ENCODE measurements at places on chromosomes 1 and 21.

DNA sequence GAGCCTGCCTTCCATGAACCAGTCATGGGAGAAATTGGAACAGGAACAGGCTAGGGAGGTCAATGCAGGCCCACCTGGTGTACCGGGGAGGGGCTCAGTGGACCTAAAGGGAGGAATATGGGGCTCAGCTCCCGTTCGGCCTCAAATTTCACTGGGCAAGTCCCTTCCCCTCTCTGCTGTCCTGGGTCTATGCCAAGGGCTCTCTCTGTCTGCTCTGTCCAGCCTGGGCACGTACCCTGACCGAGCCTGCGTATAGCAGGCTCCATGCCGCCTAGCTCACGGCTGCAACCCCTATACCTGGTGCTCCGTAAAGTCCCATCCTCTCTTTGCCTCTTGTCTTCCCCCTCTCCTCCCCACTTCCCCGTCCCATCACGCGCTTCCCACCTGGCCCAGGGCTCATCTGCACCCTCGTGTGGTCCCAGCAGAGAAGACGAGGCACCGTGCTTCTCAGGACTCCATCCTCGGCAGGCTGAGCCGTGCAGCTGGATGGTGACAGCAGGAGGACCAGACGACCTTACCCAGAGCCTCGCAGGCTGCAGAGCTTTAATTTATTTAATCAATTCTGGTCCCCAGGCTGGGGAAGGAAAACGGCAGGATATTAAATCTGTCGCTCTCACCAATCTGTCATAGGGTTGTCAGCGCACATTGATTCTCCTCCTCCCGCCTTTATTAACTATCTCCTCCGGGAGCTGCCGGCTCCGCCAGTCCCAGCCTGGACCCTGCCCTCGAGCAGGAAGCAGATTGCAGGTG, 25.0 kb upstream of the DISP3 start:
- no peak for DNase-seq

DNA sequence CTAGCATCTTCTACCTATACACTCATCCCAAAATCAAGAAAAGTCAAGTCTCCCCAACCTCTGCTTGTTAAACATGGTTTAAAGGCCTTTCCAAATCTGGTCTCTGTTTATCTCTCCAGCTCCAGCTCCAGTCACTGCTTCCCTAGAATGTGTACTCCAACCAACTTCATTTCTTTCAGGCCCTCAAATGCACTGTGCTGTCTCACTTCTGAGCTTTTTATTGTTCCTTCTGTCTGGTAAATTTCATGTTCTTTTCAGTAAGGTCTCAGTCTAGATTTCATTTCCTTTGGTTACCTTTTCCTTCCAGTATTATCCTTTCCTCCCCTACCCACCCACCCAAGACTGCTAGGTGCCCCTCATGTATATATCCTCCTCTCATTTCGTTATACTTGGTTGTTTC, 3.7 kb downstream of the COL24A1 start:
- DNase-seq, result no peak

DNA sequence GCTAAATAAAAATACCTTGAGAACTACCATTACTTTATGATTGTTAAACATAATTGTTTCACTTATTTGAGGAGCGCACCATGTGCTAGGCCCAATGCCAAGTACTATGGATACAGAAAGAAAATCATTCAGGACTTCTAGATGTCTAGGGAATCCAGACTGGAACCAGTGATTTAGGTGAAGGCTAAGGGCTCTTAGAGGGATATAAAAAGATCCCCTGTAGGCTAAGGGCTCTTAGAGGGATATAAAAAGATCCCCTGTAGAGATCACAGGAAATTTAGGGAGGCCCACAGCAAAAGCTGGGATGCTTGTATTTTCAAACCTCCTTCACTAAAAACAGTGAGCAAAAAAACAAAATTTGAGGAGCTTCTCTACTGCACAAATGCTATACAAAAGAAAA, 6.7 kb downstream of the TOR1AIP2 start:
- DNase-seq, result no peak

- no peak for DNase-seq
Measured at GRCh38 chr1:54826226-54826816, 25.2 kb upstream of the TTC22 start.

- no peak for DNase-seq
Measured at GRCh38 chr1:74426208-74426937, 86.0 kb downstream of the LRRC53 start.

GRCh38 chr1:84859866-84860265, 33.1 kb downstream of the LPAR3 start:
- no peak for DNase-seq

GRCh38 chr1:210378736-210379135, 50.0 kb downstream of the HHAT start:
- DNase-seq, result no peak

DNA sequence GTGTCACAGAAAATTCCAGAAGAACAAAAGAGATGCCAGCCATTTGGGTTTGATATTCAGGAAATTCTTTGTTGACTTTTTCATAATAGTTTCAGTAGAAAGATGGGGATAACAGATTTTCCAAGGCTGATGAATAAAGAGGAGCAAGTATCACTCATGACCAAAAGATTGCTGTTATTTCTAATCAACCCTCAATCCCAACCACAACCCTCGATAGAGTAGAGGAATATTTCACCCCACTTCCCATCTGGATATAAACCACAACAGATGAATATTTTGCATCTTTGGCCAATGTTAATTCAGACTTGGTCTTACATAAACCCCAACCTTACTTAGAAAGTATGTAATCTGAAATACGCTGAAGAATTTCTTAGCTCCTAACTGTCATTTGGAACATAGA, 232.4 kb downstream of the SEC16B start:
- DNase-seq, result no peak

DNA sequence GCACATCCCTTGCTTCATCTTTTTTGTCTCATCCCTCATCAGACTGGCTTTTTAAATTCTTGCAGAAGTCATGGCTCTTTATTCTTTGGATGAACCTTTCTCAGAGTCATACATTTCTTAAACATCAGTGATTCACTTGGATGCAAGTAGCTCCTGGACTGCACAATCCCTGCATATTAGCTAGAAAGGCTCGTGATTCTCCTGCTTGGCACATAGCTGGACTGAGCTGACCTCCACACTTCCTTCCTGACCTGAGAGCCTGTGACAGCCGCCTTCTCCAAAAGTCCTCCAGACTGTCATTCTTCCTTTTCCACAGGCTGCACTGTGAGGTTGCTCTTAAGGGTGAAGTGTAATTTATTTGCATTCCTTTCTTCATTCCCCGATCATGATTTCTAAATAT, 109.4 kb downstream of the RGL1 start:
- DNase-seq, result no peak

- no peak for DNase-seq
Measured at GRCh38 chr1:72177711-72178110, 104.6 kb downstream of the NEGR1 start.

DNA sequence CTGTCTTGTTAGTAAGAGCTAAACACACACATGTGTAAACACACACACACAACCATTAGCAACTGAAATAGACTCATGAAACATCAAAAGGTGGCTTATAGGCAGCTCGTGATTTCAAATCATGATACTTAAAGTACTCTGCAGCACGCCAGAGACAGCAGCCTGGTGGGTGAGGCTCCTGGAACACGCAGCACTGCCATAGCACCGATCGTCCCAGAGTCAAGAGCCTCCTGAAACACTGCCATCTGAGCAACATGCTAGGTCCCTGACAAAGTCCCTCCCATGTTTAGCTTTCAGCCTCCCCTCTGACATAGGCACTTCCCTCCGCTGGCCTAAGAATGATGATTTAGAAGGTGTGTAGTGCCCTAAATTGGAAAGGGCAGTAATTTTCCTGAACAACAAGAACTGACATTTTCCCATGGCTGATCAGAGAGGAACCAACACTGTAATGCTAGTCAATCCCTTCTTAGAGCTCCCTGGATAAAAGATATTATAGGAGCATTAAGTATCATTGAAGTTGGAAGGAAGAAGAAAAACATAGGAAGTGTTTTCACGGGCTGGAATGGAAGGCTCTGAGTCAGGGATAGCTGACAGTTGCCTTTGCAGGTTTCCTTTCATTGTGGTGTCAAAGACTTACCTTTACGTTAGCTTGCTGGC, 14.1 kb upstream of the DPT start:
- DNase-seq, result no peak

- DNase-seq, result peak; percentile 79
Measured at GRCh38 chr1:237799762-237800474, 90.8 kb downstream of the ZP4 start.

DNA sequence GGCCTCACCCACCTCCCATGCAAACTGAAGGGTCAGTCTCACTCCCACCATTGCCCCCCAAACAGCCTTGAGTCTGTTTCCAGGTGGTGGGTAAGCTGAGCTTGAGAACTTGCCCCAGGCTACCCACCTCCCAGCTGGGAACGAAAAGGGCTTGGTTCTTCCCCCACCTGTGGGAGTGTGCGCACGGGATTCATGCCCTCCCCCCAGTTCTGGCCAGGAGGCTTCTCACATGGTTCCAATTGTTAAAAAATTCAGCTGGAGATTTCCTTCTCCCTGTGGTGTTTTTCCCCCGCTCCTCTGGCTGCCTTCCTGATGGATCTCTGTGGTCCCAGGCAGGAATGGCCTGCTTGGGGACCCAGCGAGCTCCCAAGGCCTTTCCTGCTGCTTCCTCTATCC, 81.8 kb upstream of the C21orf91 start:
- DNase-seq, result no peak

GRCh38 chr1:181919542-181919941, 142.0 kb downstream of the ZNF648 start:
- no peak for DNase-seq

GRCh38 chr1:65615859-65616258, 176.8 kb upstream of the PDE4B start:
- DNase-seq, result no peak

DNA sequence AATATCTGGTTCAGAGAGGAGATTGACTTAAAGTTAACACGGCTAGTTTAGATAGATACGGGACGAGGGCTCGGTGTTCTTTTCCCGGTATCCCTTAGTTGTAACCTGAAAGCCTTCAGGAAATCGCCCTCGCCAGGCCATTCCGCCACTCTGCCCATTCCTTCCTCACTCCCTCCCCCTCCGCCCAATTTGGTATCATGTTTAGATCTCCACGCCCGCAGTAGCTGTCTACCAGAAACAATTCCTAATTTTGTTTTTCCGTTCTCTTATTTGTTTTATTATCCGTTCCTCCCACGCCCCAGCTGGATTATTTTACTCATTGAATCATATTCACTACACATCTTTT, 685 bp upstream of the VAMP4 start:
- peak; percentile 73 for DNase-seq

- DNase-seq, result no peak
Measured at GRCh38 chr1:225662155-225662554, 9.2 kb upstream of the ENAH start.

DNA sequence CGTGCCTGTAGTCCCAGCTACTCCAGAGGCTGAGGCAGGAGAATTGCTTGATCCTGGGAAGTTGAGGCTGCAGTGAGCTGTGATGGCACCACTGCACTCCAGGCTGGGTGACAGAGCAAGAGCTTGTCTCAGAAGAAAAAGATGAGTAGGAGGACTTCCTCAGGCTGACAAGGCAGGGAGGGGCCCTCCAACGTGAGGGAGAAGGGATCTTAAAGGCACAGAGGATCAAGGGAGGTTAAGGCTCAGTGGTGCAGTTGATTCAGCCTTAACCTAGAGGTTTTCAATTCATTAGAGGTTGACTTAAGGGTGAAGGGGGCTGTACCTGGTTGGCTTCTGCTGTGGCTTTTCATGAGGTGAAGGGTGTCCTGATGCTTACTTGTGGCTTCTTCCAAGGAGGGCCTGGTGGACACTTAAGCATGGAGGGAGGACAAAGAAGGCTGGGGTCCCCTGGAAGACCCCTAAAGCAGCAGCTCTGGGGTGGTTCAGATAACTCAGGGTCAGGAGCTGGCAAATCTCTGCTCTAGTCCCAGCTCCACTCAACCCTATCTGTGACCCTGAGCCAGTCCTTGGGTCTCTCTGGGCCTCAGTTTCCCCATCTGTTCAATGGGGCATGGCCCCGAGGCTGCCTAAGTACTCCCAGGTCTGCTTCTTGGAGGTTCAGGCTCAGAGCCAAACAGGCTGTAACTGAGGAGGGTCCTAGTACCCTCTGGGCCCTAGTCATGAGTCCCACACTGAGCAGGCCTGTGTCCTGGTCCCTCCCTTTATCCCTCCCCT, 6.3 kb downstream of the EXTL1 start:
- DNase-seq, result peak; percentile 60

DNA sequence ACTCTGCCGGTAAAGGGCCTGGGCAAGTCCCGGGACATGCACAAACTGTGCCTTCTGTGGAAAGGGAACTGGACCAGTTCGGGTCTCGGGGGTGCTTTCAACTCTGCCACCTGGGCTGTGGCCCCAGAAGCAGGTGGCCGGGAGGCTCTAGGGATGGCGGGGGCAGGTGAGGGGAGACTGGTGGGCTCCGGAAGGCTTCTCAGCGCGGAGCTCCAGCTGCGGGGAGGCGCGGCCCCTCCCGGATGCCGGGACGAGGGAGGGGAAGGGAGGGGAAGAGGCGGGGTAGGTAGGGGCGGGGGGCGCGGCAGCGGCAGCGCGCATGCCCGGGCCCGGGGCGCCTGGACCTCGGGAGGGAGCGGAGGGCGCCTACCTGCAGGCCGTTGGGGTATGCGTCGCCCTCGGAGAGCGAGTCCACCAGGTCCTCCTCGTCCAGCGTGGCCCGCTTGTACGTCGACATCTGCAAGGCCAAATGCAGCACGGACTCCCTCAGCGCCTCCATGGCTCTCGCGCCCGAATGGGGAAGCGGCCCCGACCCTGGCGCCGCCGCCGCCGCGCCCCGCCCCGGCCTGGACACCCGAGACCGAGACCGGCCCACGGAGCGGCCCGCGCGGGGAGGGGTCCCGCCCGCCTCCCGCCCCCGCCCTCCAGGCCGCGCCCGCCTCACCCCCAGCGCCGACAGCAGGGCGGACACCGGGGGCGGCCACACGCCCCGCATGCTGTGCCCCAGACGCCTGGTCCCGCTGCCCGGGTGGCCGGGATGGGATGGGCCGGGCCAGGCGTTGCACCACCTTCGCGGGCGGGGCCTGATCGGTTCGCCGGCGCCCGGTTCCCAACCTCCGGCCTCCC, at the start of gene ECE1:
TSS of gene ECE1 (minus strand) at position 764 of the 846 bp plus-strand sequence. CDS start at position 715, 49 bp downstream.
- DNase-seq, result peak; percentile 47

- no peak for DNase-seq
Measured at GRCh38 chr1:32286763-32287162, 5.1 kb upstream of the HDAC1 start.

- DNase-seq, result no peak
Measured at GRCh38 chr1:64220241-64220640, 16.8 kb downstream of the UBE2U start.

DNA sequence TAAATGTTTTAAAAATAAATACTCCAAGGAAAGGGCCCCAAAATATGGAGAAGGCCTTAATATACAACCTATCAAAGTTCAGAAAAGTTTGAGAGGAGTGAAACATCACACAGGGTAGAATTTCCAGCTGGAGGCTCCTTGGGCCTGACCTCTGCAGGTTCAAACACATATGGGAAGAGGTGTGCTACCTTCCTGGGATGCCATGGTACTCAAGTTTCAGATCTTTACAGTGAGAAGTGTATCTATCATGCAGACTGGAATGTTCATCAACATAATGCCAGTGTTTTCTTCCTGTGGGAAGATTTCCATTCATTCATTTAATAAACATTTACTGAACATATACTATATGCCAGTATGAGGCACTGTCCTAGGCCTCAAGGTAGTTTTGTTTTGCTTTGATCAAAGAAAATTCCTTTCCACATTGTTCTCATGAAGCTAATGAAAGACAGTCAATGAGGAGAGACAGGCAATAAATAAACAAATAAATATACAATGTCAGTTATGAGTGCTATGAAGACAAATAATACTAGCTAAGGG, 14.6 kb upstream of the ADAR start:
- no peak for DNase-seq

All from hematopoietic multipotent progenitor cell treated with erythropoietin and hydrocortisone succinate and interleukin-3 and kit ligand, for 4 days (in vitro differentiated cells).